Foreskin keratinocyte (primary cell): ENCODE measurements at places on chromosomes 5 and 9.

DNA sequence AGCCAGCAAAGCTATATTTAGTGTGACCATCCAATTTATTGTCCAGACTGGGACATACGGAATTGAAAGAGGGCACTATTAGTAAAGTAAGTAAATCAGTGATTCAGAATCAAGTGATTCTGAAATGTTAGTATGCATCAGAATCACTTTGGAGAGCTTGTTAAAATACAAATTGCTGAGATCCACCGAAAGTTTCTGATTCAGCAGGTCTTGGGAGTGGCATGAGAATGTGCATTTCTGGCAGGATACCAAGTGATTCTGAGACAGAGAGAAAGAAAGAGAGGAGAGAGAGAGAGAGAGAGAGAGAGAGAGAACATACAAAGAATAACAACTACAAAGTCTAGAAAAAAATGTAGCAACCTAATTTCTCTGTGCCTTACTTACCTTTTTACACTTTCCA is 65.4 kb upstream of the ASTN2 start:
- peak; percentile 2 for DNase-seq

GRCh38 chr9:113646946-113647914 is 183.7 kb downstream of the RGS3 start:
- no peak for DNase-seq

DNA sequence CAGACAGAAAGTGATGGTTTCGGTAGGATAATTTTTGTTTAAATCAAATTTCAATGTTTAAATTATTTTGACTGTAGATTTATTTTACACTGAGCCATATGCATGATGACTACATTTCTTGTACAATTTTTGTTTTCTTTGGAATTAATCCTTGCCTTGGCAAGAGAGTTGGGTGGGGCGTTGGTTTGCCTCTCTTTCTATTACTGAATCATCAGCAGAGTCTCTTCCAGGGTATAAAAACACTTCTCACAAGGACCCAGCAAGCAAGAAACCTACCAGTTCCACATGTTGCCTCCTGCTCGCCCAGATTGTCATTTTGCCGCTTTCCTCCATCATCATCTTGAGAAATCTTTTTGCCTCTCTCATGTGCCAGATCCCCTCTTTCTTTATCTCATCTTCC is 455.0 kb upstream of the DMAC1 start:
- DNase-seq = no peak

DNA sequence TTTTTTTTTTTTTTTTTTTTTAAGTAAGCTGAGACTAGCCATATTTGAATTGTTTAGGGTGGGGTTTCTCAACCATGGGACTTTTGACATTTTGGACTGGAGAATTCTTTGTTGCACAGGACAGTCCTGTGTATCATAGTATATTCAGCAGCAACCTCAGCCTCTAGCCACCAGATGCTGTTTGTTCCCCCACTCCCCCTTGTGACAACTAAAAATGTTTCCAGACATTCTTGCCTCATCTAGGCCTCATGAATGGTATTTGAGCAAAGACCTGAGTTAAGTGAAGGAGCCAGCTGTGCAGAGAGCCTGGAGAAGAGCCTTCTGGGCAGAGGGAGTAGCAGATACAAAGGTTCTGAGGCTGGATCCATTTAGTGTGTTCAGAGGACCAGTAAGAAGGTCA is 155.9 kb downstream of the SGCD start:
- no peak for DNase-seq

DNA sequence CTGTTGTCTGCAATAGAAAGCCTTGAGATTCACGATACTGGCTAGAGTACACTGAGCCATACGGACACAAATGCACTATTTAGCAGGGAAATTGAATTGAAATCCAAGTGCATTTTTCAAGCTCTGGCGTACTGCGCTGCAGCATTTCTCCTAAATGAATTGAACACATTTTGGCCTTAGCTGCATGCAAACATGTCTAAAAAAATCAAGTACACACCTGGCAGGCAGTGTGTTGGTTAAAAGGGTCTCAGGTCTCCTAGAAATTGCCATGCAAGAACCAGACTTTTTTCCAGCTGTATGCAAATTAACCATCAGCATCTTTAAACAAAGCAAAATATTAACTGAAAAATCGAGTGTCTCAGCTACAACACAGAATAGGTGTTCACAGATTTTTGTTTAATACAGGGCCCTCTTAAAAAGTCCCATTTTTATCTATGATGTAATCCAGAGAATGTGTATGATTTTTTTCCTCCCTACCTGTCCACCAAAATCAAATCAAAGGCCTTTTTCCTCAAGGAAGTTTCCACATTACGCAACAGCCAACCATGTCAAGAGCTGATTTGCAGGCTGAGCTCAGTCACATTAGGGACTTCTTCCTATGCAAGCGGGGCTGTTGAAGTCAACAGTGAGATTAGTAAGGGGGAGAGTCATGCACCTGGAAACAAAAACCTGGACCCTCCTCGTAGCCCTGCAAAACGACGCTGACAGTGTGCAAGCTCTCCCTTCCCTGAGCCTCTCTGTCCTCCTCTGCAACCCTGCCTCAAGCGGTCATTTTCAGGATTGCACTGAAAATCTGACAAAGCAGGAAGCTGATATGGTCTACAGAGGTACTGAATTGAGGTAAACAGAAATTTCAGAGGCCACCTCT is 14.1 kb upstream of the SFXN1 start:
- DNase-seq = peak; percentile 43

GRCh38 chr5:63025679-63026078 is 447.1 kb downstream of the LRRC70 start:
- no peak for DNase-seq

DNA sequence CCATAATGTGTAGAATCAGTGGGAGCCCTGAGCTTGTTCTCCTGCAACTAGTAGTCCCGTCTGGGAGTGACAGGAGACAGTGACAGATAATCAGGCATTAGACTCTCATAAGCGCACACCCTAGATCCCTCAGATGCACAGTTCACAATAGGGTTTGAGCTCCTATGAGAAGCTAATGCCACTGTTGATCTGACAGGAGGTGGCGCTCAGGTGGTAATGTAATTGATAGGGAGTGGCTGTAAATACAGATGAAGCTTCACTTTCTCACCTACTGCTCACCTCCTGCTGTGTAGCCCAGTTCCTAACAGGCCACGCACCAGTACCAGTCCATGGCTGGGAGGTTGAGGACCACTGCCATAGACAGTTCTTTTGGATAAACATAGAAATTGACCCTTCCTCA is 188.7 kb downstream of the ROR2 start:
- DNase-seq = peak; percentile 3
